ENCODE measurements at places on chromosomes 2 and 18.
A peak's percentile ranks its signal among the peaks of the same experiment; 100 is the strongest.

DNA sequence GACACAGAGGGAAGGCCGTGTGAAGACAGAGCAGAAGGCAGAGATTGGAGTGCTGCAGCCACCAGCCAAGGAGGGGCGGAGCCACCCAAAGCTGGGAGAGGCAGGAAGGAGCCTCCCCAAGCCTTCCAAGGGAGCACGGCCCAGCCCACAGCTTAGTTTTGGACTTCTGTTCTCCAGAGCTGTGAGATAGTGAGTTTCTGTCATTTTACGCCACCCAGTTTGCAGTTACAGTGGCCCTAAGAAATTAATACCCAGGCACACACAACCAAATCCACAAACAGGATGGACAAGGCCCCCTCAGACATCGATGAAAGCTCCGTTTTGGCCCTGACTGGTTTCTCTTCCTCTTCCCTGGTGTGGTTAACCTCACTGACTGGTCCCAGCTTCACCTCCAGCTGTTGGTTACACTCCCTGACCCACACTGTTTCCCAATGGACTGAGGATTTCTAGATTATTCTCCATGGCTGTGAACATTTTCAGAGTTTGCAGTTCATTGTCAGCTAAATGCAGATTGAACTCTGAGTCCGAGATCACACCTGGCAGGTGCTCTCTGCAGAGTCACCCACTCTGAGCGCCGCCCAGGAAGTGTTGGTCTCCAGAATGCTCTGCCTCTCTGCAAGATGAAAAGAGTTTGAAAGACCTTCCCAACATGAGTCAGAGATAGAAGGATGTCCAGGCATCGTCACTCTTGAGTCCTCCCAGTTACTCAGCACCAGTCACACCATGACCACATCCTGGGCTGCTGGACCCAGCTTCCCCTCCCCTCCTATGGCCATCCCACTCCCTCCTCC is 100.2 kb downstream of the TWIST2 start:
- DNase-seq: no peak

- no peak for DNase-seq
These were observed 849 bp upstream of the CYP27C1 start for GRCh38 chr2:127220768-127221527.

DNA sequence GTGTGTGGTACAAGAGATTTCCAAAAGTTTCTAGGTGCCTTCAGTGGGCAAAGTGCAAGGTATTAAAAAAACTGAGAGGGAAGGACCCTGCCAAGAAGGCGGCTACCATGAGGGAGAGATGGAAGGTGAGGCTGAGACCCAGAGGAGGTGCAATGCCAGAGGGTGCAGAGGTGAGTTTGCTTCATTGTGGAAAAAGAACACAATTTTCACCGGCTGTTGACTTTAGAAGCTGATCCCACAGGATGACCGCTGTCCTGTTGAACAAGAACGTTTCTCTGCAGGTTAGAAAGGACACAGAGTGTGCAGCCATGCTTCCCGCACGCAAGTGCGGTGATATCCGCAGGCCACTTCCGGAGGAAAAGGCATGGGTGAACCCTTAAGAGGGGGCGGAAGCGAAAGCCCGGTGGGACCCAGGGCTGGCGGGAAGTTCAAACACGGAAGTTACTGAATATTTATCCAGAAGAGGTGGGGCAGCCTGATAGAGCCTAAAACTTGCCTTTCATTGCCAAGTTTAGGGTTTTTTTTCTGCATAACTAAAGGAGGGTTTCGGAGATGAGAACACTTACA is 16.6 kb downstream of the SP110 start:
- DNase-seq: no peak

DNA sequence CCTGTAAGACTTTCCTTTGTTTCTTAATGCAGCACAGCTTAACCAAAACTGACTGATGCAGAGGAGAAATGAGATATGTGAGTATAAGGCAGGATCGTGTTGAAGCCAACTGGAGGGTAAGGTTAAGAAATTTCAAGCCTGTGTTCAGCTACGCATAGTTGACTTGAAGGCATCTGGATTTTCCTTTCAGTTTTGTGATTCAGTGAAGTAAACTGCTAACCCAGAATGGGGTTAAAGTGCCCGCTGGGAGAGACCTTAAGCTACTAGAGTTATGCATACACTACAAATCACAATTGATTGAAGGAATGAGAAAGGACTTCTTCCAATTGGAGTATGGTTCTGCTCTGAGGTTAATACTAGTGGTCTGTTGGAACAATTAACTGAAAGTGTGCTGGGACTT is 22.6 kb downstream of the THSD7B start:
- DNase-seq: no peak

GRCh38 chr2:217065695-217066405 is 206.0 kb upstream of the TNP1 start:
- DNase-seq: no peak

GRCh38 chr2:9187620-9188214 is 18.9 kb upstream of the ASAP2 start:
- no peak for DNase-seq

DNA sequence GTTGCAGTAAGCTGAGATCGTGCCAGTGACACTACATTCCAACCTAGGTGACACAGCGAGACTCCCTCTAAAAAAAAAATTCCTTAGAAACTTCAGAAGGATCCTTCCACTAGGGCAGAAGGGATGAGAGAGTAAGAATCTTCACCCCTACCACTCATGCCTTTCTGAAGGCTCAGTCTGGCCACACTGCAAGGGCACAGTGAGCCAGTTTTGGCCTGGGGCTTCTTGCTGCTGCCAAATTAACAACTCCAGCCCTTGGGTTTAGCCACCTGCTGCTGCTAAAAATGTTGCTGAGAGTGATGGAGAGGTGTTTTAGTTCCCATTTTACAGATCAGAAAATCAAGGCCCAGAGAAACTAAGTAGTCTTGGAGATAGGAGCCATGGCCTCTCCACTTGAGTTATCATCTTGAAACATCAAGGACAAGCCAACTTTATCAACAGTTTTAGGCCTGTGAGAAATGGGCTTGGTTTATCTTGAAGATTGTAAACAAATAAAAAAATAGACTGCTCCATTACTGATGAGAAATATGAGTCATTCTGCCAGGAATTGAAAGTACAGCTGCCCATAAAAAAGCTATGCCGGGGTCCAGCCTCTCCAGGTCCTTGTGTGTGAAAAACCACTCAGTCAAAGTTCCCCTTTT is 31.9 kb upstream of the CASP8 start:
- DNase-seq: peak; percentile 41

- no peak for DNase-seq
These were observed 64.8 kb upstream of the PID1 start for GRCh38 chr2:229335877-229336346.

DNA sequence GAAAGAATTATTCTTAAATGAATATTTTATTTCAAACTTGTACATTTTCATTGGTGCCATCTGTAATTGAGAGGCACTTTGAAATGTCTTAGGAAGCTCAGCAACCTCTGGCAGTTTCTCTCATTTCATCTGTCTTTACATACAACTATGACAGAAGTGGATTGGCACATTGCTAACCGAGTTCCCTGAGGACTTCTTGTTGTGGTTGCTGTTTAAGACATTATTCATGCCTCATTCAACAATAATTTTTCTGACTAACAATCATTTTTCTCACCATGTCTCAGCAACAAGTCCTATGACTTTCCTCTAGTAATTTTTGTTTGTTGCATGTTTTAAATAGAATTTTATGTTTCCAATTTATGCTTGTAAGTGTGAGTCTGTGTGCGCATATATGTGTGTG is 284.0 kb upstream of the CWC22 start:
- no peak for DNase-seq

GRCh38 chr18:23529604-23530003 is 26.3 kb downstream of the RMC1 start:
- DNase-seq: no peak

DNA sequence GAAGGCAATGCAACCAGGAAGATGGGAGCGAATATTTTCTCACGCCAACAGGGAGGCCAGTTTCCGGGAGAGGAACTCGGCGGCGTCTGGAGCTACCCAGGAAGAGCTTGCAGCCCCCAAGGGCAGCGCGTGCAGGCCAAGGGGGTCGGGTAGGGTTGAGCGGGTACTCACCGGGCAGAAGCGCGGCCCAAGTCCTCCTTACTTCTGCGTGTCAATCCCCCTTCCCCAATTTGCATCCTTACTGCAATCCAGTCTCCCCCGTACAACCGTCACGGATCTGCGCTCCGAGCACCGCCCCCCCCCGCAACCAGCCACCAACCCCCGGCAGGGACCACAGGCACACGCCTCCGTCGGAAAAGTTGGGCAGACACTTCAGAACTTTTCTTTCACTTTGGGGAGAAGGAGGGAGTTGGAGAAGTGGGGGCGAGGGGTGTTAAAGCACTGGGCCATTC is 1.3 kb downstream of the ATP8B1 start:
- no peak for DNase-seq

DNA sequence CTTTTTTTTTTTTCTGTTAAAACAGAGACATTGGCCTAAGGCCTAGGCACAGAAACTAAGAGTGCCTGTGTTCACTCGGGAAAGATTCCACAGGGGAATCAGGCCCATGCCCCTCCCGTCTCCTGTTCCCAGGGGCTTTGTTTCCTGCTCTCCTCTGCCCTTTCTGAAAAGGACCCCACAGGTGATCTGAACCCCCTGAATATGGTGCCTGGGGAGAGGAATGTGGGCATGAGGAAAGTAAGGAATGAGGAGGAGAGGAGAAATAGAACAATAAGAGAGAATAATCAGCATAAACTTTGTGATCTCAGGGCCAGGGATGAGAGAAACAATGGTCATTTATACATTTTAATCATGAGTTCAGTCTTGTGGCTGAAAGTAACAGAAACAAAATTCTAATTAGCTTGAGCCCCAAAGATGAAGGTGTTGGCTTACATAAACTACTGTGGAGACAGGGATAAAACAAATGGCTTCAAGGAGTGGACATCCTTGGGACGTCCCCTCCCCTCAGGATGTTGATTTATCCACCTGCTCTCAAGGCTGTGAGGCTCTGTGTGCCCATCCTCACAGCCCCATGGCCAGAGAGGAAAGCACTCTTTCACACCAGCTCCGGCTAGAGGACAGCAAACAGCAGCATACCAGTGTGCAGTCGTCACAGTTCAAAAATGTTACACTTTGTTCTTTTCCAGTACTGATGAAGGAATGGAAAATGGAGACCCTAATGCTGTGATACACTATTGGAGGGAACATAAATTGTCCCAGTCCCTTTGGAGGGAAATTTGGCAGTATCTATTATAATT is 46.4 kb upstream of the MRPL33 start:
- no peak for DNase-seq

DNA sequence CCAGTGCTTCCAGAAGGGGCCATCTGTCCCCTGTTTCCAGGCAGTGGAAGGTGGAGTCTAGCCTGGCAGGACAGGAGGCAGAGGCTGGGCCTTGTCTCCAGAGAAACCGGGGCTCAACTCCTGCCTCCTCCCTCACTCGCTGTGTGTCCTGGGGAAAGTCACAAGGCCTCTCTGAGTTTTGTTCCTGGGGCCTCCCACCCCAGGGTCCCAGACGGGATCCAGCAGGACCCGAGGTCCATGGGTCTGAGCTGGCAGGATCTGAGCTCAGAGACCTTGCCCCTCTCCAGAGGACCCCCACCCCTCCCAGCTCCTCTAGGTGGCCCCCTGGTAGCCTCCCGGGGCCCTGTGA is 72.2 kb upstream of the TAF1B start:
- no peak for DNase-seq

DNA sequence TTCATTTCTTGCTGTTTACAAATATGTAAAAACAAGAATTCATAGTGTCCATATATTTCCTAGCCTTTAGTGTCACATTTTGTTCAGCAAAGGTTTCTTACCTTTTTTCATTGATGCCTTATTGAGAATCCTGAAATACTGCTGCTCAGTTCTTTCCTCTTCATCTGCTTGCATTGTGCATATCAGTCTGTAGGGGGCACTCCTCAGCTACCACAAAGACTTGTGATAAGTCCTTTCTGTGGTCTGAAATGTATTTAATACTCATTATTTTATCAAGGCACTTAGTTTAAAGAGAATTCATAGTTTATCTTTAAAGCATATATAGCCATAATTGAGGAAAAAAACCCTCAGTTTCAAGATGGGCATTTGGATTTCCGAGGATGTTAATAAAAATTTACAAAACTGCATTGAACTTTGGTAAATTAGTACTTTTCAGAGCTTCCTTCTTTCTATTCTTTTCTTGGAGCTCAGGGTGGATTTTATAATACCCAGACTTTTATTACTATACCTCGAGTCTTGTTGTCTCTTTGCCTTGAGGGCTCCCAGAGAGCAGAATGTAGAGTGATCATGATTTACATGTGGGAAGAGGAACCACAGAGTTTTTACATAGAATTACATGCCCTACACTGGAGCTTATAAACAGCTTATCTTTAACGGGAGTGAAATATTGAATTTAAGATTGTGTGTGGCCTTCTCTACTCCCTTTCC is 570.1 kb downstream of the PLCL1 start:
- peak; percentile 7 for DNase-seq

DNA sequence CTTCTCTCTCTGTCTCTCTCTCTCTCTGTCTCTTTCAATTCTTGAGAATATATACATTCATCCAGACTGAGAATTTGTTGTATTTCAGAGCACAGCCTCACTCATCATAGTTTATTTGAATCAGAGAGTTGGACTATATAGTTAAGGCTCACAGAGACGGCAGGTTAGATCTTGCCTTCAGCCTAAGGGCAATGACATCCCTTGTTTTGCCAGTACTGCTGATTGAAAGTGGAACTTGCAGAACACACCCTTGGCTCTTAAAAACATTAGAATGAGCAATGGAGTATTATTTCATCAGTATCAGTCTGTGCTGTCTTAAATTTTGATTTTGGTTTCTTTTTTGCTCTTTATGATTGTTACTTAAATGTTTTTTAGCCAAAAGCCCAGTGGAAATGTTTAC is 62.0 kb upstream of the DSG1 start:
- DNase-seq: no peak

DNA sequence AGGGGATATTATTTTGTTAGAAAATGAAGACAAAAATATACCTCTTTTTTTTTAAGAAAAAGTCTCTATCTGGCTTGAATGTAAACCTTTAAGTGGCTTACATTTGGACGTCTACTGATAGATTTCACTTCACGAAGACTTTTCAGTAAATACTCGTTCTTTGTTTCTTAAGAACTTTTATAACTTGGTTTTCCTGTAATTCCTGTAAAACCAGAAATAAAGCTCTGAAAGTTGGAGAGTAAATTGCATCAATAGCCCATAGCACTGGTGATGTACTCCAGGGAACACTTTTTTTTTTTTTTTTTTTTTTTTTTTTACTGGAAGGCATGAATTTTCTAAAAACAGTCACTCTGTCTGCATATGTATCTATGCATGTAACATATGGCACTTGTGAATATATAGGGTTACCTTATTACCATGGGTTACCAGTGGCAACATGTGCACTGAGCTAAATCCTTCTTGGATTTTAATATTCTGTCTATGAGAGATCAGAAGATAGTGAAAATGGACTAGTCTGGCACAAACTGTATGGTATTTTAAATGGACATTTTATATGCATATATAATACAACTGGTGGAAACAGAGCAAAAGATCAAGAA is 309.2 kb upstream of the TCF4 start:
- DNase-seq: no peak

GRCh38 chr2:43230351-43230885 is 4.0 kb upstream of the ZFP36L2 start:
- no peak for DNase-seq

GRCh38 chr2:21715887-21716286 is 592.1 kb downstream of the TDRD15 start:
- DNase-seq: no peak
